Sigmoid colon (tissue), 7 donors: ENCODE measurements at places on chromosomes 1 and 21.

- DNase-seq = no peak
Observed at GRCh38 chr1:92476071-92476631, 10.6 kb downstream of the GFI1 start.

DNA sequence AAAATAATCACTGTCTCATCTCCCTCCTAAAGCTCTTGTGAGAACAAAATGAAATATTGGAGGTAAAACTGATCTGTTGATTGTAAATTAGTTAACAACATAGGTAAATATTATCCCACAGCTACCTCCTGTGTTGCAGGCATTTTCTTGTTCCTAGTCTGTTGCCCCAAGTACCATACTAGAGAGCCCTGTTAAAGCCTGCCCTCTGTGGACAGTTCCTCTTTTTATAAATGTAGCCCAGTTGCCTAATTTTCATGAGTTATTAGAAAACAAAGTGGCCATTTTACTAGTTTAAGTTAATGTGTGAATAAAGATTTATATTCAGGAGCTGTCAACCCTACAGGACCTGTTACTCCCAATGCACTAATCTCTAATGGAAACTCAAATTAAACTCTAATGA, 180.0 kb upstream of the KCND3 start:
- no peak for DNase-seq

- no peak for DNase-seq
Observed at GRCh38 chr1:202221911-202222909, 28.6 kb downstream of the LGR6 start.

DNA sequence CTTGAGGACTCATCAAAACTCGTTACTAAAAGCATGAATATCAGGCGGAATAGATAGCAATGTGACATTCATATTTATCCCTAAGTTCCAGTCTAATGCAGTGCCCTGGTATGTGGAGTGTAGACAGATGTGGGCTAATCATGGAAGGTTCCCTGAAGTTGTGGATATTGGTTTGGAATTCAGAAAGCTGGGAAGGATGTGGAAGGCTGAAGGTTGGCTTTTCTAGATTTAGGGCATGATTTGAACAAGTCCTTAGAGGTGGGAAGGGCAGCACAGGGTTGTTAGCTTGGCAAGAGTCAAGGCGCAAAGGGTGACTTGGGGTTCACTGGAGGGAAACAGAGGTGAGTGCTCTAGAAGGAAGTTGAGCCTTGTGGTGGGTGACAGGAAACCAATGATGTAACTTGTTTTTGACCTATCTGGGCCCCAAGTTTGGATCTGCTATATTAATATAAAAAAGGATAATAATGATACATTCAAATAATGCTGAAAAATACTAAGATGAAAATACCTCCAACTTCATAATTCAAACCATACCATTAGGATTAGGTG, 21.9 kb downstream of the LGALS8 start:
- DNase-seq = no peak

- DNase-seq = peak; percentile 90
Observed at GRCh38 chr1:9292361-9293240, at the start of gene SPSB1. SPSB1 (plus strand) TSS chr1:9292894; CDS start chr1:9355892, 62,998 bp downstream.
